ENCODE measurements at places on chromosomes 7 and 10.

DNA sequence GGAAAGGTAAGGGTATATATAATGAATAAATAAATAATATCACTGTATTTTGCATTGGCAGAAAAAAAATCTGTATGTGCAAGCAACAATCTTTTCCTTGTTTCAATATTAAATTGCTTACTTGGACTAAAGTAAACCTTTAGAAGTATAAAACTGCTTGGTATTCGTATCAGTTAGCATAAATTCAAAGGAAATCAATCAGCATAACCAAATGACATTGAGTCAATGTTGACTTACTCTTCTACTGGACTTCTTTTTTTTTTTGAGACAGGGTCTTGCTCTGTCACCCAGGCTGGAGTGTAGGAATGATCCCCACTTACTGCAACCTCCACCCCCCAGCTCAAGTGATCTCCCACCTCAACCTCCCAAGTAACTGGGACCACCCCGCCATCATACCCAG, 42.3 kb upstream of the KMT2C start:
- DNase-seq = no peak

DNA sequence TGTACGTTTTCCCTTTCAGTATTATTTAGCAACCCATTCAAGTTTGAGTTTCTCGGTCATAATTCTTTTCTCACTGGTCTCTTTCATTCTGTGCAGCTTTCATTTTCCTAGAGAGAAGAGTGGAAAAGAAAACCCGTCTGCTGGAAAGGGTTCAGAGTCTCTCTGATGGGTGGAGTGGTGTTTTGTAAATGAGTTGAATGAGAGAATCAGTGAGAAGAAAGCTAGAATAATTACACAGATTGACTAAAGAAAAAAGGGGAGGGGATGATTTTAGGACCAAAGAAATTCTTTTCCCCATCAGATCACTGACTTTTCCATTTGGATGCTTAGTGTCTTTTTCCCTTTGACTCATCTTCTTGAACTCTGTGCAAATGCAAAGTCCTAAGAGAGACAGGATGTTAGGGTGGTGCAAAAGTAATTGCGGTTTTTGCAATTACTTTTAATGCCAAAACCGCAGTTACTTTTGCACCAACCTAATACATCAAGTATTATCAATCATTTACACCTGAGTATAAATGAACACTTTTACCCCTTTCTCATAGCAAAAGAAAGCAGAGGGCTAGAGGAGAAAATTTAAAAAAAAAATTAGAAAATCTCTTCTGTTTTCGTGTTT, 242.1 kb upstream of the SP4 start:
- no peak for DNase-seq

DNA sequence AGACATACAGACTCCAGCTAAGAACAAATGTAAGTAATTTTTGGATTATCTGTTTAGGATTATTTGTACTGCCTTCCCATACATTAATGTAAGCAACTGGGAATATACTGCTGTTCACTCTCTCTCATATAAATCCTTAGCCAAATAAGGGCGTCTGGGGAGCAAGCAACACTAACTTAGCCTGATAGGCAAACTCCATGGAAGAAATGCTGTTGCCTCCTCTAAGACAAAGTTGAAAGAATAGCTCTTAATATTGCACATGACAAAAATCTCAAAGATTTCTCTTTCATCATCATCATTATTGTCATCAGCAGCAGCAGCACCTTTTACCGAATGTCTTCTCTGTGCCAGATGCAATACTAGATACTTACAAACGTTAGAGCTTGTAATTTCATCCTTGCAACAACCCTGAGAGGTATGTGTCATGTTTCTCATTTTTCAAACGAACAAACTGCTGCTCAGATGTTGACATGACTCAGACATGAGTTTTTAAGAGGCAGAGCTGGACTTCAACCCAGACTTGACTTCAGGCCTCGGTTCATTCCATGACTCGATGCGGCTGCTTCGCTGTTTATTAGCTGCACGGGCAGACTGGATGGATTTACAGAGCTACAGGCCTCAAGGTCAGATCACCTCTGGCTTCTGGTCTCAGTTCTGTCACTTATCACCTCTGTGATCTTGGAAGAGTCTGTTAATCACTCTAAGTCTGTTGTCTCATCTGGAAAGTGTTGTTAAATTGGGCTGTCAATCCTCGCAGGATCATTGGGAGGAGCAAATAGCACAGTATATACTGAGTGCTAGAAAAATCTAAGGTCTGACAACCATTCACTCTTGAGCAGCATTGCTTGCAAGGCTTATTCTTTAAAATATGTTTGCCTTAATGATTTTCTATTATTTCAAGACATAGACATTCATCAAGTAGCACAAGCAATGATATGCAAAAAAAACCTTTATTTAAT, 126.3 kb upstream of the CELF2 start:
- no peak for DNase-seq

DNA sequence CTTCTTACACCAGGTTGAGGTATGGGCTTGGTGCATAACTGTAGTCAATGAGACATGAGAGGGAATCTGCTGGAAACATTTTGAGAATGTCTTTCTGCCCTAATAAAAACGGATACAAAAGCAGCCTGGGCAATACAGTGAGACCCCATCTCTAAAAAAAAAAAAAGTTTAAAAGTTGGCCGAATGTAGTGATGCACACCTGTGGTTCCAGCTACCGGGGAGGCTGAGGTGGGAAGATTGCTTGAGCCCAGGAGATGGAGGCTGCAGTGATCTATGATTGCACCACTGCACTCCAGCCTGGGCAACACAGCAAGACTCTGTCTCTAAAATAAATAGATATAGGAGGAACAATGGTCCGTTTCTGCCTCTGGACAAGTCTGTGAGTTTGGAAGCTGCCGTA, 81.5 kb upstream of the FAM171A1 start:
- DNase-seq = no peak

DNA sequence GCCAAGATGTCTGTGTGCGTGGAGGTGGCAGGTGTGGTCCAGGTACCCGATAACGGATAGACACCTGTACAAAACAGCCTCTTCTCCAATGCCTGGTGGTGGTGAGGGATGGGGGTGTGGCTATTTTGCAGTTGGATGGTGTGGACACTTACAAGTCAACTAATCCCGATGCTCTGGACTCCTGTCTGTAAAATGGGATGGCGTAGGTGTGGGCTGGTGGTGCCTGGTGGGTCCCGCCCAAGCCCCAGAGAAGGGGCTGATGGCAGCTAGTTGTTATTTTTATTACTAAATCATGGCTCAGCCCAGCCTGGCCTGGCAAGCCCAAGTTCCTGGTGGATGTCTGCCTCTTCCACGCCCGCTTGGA, 22.3 kb downstream of the GTF2IRD1 start:
- DNase-seq = no peak

GRCh38 chr10:97517778-97518300, 19.1 kb downstream of the UBTD1 start:
- DNase-seq = no peak

DNA sequence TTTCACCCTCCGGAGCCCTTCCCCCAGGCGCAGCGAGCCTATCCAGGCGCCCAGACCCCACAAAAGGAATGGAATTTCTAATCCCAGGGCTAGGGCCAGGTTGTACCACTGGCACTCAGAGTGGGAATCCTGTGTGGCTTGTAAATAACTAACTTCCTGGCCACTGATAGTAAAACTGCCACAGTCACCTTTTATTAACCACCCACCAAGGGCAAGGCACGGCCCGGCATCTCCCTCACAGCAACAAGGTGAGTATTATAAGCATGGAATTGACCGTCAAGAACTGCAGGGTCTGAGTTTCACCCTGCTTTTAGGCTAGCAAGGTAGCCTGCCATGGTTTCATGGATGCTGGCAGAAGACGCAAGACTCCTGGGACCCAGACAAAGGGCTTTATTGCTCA, 51.1 kb downstream of the SPOCK2 start:
- no peak for DNase-seq

GRCh38 chr7:114988755-114989375, 67.0 kb downstream of the MDFIC start:
- DNase-seq = no peak

DNA sequence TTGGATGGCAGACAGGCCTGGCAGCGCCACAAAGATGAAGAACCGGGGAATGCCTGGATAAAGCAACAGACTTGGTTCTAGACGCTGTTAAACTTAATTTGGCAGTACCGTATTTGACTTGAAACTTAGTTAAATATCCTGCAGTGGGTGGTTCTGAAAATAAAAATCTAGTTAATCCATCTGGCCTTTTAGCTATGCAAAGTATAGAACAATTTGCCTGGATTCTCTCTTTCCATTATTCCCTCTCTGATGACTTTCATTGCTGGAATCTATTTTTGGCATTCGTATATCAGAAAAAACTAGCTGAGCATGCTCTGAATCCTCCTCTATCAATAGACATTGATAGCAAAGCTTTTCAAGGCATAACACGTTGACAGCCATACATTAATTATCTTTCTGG, 203.6 kb downstream of the MACC1 start:
- DNase-seq = no peak

DNA sequence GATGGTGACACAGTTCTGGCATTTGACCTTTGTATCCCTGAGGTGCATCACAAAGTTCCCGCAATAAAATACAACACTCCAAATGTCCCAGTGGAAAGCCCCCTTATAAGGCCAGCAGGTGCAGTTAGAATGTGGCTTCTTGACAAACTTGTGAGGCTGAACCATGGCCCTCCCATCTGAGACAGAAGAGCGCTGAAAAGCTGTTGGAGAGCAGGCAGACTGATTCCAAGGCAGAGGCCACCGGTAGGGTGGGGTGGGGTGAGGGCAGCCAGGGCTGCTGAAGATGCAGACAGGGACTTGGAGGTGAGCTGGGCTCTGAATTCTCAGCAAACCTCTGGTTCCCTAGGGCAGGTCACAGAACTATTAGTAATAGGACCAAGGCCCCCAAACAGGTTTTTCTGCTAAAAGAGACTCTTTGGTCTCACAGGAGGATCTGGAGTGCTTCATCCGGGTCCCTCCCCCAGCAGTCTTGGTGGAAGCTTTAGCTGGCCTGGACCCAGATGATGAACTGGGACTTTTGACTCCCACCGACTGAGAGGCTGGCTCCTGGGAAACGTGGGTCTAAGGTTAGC, 15.6 kb upstream of the CHST3 start:
- DNase-seq = no peak

DNA sequence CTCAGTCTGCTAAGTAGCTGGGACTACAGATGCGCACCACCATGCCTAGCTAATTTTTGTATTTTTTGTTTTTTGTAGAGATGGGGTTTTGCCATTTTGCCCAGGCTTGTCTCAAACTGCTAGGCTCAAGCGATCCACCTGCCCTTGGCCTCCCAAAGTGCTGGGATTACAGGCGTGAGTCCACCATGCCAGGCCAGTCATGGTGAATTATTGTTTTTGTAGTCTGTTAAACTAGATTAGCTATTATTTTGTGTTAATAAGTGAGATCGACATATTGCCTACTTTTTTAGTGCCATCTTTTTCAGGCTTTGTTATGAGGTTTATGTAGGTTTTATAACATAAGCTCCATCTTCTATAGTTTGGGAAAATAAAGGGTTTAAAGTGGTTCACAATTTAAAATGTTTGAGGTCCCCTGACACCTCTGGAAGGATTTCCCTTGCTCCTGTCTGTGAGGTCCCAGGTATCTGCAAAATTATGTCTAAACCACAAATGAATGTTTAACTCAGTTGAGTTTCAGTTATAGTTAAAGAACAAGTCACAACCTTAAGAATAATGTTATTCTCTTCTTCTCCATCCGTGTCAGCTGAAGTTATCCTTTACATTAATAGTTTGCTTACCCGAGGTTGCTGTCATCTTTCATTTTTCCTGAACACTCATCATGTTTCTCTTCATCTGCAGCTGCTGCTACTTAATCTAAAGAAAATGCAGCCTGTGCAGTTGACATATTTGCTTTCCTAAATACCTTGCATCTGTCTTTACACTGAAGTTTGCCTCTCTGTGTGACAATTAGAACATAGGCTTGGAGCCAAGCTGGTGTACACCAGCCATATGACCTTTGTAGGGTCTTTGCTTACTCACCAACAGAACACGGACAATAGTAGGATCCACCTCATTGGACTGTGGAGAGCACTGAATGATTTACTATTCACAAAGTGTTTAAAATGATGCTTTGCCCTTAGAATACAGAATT, 8.9 kb upstream of the VSTM4 start:
- no peak for DNase-seq

GRCh38 chr7:95330204-95330960, 6.0 kb upstream of the PON1 start:
- peak; percentile 44 for DNase-seq

GRCh38 chr10:1679821-1680650, 57.3 kb downstream of the ADARB2 start:
- no peak for DNase-seq

DNA sequence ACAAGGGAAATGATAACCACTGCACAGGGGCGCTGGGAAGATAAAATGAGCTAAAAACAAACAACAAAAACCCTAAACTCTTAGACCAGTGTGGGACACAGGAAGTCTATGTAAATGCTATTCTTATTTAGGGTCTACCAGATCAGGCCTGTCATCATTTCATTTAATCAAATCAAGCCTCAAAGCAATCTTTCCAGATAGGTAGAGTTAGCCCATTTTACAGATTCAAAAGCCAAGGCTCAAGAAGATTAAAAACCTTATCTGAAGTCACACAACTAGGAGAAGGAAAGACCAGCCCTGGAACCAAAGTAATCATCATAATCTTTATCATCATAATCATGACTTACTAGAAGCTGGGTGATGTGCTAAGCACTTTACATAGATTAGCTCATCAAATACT, 4.7 kb downstream of the NOD1 start:
- no peak for DNase-seq

- DNase-seq = no peak
These were observed 116.7 kb downstream of the SEMA3E start for GRCh38 chr7:83532219-83532618.

GRCh38 chr7:35037211-35037525, at the start of gene DPY19L1:
Gene DPY19L1, minus strand, starts transcription at chr7:35037485. Its CDS starts 91 bp downstream, at chr7:35037394.
- DNase-seq = no peak

GRCh38 chr7:108805808-108806397, 236.2 kb downstream of the DNAJB9 start:
- DNase-seq = no peak

DNA sequence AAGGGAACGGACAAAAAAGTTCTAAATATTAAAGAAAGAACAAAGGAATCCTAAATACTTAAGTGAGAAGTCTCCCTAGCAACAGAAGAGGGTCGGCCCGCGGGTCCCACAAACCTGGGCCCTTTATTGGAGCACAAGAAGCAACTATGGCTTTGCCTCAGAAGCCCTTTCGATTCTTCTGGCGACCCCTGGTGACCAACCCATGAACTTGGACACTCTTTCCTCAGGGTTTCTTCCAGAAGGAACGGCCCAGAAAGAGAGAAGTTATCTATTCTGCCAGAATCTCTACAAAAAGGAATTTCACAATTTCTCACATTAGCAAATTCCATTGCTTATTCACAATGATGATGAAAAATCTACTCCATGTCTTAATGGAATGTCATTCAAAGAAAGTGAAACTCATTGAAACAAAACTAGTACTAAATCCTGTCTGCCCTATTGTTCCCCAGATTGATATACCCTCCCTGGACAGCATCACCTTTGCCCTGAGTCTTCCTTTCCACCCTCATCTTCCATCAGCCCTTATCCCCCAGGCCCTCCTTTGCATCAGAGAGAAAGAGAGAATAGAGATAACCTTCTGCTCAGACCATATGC, 43.7 kb downstream of the CPVL start:
- DNase-seq = peak; percentile 40

DNA sequence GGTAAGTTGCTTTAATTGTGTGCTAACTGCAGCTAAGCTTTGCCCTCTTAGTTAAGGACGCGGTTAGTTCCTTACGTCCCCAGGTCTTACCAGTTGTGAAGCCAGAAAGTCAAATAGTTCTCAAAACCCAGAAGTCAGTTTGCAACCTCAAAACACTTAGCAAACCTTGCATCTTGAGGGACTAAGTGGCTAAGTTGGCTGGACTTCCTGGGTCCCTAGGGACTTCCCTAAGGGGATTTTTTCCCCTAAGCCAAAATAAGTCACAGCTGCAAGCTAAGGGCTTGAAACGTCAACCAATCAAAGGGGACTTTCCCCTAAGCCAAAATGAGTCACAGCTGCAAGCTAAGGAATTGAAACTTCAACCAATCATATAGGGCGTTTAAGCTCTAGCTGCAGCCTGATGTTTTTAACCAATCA, 36.2 kb upstream of the HECW1 start:
- DNase-seq = no peak
